AG10803 (cell line): ENCODE measurements at places on chromosomes 6 and 20.

- no peak for DNase-seq
Measured at GRCh38 chr6:5994234-5994998, 12.3 kb downstream of the NRN1 start.

DNA sequence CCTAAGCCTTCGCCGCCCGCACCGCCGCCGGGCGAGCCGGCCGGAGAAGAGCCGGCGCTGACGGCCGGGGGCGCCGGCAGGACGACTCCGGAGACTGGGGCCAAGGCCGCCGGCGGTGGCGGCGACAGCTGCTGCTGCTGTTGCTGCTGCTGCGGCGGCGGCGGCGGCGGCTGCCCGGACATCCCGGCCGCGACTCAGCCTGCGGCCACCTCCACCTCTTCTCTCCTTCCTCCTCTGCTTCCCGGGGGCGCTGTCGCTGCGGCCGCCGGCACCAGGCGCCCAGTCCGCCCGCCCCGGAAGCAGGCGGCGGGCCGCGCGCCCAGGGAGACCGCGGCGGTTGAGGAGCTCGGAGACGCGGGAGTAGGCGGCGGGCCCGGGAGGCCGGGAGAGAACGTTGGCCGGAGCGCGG, 307 bp downstream of the RANBP9 start:
- no peak for DNase-seq

DNA sequence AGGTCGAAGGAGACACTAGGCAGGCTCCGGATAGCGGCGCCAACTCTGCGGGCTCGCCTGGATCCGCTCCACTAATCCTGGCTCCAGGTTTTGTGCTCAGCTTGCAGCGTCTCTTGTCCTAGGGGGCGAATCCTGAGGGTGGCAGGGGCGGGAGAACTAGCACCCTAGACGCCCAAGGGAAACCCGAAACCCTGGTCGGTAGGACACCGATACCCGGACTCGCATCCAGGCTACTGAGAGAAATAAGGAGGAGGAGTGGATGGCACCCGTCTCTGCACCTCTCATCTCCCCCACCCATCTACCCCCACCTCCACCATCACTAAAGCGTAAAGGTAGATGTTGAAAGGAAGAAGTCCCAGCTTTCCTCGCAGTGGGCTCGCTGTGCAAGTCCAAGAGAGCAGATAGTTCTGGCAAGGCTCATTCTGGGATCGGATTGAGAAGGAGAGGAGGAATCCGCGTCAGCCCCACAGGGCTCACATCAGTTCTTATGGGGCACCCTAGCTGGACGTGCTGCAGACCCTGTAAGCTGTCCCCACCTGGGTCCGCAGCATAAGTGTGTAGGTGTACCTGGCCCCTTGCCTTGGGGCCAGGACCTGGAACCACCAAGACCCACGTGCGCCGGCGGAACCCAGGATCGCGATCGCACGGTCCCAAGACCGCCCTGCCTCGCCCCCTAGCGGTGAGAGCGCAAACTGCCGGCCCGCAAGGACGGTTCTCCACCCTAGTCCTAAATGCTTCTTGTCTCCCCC, 6.9 kb downstream of the SLC32A1 start:
- peak; percentile 34 for DNase-seq

- DNase-seq = peak; percentile 65
Measured at GRCh38 chr6:121666814-121667213, 231.4 kb downstream of the GJA1 start.

GRCh38 chr6:112717401-112717800, 370.3 kb downstream of the RFPL4B start:
- DNase-seq = peak; percentile 48

- peak; percentile 65 for DNase-seq
Measured at GRCh38 chr6:125236536-125237327, 65.0 kb downstream of the HDDC2 start.

DNA sequence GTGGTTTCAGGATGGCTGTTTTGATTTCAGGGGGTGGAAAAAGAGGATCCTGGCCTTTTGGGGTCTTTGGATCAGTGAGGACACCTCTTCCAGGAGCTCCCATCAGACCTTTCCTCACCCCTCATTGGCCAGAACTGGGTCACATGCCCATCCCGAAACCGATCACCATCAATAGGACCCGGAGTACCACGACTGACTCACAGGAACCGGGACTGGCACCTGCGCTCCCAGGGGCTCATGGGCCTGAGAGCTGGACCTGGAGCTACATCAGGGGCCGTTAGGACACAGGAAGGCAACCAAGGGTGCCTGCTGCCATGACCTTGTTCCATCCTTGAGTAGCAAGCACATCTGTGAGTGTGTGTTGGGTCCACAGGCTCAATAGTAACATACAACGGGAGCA, 180.4 kb downstream of the BMP7 start:
- DNase-seq = no peak

GRCh38 chr6:158026054-158026900, 44.6 kb downstream of the SYNJ2 start:
- peak; percentile 94 for DNase-seq

- no peak for DNase-seq
Measured at GRCh38 chr20:60313191-60313590, 355.0 kb downstream of the CDH26 start.

- no peak for DNase-seq
Measured at GRCh38 chr6:42787063-42787472, 5.2 kb downstream of the BICRAL start.

DNA sequence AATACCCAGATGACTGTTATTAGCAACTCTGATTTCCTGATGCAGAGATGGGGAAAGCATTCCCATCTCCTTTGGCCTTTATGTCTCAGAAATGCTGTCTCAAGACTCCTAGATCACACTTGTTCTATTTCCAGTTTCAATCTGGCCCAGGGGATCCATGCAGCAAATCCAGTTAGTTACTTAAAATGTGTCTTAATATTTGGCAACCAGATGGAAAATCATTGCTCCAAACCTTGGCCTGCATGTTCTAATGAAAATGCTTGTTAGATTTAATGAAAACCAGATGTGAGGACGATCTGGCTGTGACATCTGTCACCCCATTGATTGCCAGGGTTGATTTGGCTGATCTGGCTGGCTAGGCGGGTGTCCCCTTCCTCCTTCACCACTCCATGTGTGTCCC, 125.2 kb downstream of the TSHZ2 start:
- no peak for DNase-seq

- peak; percentile 87 for DNase-seq
Measured at GRCh38 chr6:56374841-56375369, 127.5 kb upstream of the COL21A1 start.

DNA sequence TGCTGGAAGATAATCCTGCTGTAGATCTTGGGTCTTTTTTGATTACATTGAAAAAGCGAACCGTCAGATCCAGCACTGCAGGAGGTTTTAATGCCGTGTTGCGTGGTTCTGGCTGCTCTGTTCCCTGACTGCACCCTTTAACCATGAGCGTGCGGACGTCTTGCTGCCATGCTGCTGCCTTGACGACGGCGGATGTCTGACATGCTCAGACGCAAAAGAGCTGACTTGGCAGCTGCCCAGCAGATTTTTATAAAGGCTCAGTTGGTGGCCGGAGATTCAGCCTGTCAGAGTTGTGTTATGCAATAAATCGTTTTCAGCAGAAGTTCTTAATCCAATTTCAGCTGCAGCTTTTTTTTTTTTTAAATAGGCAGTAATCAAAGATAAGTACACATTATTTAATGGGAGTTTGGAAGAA, 119.4 kb downstream of the JARID2 start:
- DNase-seq = peak; percentile 92

GRCh38 chr20:63595416-63596127, 21.5 kb upstream of the HELZ2 start:
- DNase-seq = no peak

DNA sequence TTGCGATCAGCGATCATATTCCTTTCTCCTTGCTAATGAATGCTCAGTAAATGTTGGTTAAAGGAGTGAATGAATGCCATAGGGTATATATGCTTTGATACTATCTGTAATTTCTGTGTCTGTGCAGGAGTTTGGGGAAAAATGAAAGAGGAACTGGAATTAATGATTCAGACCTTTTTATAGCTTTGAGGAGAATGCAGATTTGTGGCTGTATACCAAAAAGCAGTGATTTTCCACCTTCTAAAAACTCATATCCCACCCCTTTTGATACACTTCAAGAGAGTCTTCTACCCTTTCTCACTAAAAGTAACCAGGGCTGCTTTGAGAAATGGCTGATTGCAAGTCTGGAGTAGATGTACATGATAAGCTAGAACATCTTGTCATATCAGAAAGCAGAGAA, 26.6 kb upstream of the SUMO4 start:
- no peak for DNase-seq

GRCh38 chr6:72413884-72414283, 208.0 kb upstream of the KCNQ5 start:
- no peak for DNase-seq

DNA sequence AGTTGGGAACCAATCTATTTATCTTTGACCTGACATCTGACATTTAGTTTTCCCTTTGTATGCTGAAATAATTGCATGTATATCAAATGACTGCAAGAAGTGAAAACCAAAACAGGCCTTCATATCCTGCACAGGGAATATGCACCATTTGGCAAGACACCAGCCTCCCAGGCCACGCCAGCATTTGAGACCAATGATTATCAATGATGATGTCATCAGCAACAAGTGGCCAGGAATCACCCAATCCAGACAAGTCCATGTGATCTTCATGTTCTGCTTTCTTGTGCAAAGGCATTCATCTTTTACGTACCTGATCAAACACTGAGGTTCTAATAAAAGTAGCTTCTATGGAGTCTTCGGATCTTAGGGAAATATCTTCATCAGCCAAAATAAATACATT, 107.4 kb upstream of the TENT5A start:
- no peak for DNase-seq

- DNase-seq = peak; percentile 92
Measured at GRCh38 chr6:131657630-131658111, 20.6 kb downstream of the ENPP3 start.

DNA sequence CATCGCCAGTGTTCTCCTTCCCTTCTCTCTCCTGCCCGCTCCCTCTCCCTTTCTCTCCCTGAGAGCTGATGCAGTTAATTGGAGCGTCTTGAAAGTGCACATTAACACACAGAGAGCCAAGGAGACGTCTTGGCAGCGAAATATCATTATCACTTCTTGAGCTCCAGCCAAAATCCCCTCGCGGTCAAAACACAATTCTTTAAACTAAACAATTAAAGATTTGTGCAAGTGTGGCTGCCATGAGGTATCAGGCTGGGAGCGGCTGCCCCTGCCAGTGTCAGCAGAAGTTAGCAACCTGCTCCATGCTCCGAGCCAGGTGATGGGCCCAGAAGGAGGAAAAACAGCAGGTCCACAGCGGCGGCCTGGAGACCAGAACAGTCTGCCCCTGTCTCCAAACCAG, 100.9 kb upstream of the FOXP4 start:
- DNase-seq = no peak

DNA sequence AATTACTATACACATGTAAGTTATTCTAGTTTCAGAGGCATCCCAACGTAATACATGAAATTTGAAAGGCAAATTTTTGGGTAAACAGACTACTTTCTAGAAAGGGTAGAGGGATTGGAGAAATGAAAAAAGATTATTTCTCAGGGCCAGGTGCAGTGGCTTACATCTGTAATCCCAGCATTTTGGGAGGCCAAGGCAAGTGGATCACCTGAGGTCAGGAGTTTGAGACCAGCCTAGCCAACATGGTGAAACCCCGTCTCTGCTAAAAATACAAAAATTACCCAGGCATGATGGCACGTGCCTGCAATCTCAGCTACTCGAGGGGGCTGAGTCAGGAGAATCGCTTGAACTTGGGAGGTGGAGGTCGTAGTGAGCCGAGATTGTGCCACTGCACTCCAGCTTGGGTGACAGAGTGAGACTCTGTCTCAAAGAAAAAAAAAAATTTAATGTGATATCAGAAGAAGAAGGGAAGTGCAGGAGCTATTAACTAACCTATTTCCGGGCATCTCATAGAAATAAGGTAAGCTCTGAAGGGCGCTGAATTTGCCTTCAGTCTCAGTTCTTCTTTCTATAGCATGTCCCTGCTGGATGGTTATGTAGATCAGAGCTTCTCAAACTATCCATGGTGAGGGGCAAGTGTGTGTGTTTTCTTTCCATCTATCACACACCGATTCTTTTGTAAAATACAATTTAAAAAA, 100.3 kb upstream of the MTHFD1L start:
- DNase-seq = no peak

DNA sequence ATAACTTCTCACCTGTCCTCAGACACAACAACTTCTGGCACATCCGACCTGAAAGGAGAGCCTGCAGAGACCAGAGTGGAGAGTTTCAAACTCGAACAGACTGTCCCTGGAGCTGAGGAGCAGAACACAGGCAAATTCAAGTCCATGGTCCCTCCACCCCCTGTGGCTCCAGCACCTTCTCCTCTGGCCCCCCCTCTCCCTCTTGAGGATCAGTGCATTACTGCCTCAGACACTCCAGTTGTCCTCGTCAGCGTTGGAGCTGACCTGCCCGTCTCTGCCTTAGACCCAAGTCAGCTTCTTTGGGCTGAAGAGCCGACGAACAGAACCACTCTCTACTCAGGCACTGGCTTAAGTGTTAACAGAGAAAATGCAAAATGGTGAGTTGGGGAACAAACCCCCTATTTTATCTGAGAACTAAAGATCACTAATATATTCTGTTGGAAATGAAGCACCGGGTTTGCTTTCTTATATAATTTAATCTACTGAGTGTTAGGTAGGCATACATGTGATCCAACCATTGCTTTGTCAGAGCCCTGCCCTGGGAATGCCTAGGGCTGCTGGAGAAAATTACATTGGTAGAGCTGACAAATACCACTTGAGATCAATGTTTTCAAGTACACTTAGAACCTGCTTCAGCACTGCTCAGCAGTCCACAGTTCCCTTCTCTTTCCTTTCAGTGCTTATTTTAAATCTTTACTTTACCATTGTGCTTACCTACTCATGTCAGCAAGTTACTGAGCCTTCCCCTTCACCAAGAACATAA, 77.5 kb upstream of the LTV1 start:
- DNase-seq = no peak

DNA sequence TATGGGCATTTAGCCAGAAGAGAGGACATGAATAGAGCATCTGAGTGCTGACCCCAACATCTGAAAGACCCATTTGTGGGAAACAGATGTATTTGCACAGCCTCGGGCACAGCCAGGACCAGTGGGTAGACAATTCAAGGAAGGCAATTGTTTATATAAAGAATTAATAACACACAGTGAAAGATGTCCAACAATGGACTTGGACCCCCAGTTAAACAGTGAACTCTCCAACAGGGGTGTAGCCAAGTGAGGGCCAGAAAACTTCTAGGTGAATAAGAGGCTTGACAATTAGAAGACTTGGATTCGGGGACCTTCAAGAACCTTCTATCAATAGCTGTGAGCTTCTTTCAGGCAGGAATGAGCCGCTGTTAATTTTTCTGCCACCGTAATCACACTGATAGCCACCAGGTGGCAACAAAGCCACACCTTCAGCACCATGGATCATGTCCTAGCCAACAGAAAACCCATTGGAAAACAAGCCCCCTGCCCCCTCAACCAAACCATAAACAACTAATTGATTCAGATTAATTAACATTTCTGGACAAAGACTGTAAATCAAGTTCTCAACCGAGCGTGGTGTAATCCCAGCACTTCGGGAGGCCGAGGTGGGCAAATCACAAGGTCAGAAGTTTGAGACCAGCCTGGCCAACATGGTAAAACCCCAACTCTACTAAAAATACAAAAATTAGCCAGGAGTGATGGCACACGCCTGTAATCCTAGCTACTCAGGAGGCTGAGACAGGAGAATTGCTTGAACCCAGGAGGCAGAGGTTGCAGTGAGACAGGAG, 8.8 kb upstream of the SRSF6 start:
- peak; percentile 32 for DNase-seq
